Lung (tissue), 17 donors: ENCODE measurements at places on chromosomes 4 and X. TPM values are rescaled to one million over a fixed set of nuclear protein-coding genes. Genes with fewer than 3 reads are reported as not detected.

Gene MMAA
- 6.5 TPM for total RNA-seq

Gene SRPX
- total RNA-seq = 47.6 TPM

Gene SYP
- total RNA-seq = 5.6 TPM

GRCh38 chrX:136870064-136870463 lies 10.5 kb downstream of the RBMX start:
- no peak for DNase-seq

GRCh38 chrX:77742788-77743476 lies 43.1 kb downstream of the ATRX start:
- DNase-seq = no peak

DNA sequence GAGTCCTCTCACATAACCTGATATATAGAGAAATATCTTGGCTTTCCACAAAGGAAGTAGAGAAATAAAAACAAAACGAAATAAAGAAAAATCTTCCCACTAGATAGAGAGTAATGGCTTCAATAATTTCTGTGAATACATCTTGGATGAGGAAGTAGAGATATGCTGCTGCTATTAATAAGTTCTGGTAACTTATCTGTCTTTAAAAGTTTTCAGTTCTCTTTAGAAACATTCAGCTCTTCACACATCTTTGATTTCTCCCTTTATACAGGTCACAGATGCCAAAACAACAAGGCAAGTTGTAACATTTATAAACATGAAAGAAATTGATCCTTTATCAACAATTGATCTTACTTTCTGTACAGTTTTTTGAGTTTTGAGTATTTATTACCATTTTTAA lies 615.8 kb downstream of the TRAM1L1 start:
- DNase-seq = no peak
